Right ventricle myocardium inferior (tissue), 1 donor: ENCODE measurements at places on chromosomes 16 and 17.
A peak's percentile ranks its signal among the peaks of the same experiment; 100 is the strongest.

- DNase-seq = no peak
Observed at GRCh38 chr16:64823481-64824075, 298.3 kb downstream of the CDH11 start.

DNA sequence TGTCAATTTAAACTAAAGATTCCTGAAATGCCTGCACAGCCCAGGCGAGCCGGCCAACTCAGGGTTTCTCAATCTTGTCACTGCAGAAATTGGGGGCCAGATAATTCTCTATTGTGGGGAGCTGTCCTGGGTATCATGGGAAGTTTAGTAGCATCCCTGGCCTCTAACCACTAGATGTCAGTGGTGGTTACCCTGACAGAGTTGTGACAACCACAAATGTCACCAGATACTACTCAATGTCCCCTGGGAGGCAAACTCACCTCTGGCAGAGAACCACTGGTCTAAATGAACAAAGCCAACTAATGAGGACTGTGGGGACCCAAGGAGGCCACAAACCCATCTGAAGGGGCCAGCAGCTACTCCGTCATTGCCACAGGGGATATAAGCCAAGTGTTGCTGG, 90.9 kb downstream of the MYH11 start:
- no peak for DNase-seq

GRCh38 chr16:1584926-1585484, 26.9 kb downstream of the IFT140 start:
- no peak for DNase-seq

DNA sequence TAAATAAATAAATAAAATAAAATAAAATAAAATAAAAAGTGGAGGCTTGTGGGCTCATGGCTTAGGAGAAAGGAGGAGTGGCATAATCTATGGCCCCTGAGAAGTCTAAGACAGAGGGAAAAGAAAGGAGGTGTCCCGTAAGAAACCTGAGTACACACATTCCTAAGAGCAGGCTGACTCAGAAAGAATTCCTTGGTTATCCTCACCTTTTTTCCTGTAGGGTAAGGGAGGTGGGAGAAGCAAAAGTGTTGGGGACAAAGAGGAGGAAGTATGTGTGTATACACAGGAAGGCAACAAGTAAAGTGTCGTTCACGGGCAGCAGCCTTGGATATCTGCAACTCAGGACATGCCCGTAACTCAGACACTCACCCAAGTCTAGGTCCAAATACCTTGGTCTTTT, 29.3 kb downstream of the MARF1 start:
- DNase-seq = no peak

- no peak for DNase-seq
Observed at GRCh38 chr16:72978212-72978611, 69.7 kb downstream of the ZFHX3 start.

DNA sequence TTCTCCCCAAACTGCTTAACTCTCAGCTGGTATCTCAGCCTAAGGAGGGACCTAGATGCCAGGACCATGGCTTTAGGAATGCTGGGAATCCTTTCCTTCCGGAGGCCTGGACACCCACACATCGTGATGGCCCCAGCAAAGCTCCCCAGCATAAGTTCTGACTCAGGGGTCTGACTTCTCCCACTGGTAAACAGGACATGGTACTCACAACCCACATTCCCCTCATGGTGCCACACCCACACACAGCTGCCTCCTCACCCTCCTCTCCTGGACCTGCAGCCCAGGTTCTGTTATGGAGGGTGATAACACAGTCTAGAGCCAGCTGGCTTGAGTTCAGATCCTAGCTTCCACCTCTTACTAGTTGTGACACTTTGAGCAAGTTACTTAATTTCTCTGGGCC, 719 bp upstream of the RNF227 start:
- no peak for DNase-seq

- no peak for DNase-seq
Observed at GRCh38 chr17:57811638-57812280, 38.1 kb downstream of the MRPS23 start.

DNA sequence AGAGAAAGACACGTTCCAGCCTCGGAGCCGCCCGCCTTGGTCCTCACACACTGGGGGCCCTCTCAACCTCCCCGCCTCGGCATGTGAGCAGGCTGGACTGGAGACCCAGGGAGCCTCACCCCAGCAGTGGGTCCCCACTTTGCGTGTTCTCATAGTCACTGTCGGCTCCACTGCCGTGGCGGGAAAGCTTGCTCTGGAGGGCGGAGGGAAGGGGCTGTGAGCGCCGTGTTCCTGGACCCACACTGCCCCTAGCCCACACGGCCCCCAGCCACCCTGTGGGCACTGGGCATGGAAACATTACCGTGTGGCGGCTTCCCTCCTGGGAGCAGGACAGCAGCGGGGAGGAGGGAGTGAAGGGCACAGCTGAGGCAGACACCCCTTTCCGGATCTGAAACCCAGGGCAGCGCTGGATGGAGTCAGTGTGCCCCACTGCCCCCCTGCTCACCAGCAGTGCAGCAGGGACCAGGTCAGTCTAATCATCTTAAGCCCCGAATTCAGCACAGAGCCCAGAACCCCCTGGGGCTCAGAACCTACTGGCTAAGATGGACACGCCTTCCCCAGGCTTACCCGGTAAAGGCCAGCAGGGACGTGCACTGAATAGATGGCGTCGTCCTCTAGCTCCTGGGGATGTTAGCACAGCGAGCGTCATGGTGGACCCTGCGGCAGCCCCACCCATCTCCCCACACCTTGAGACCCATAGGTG, 7.2 kb downstream of the TP53I13 start:
- peak; percentile 62 for DNase-seq

- DNase-seq = no peak
Observed at GRCh38 chr16:78822509-78822908, 723.1 kb downstream of the WWOX start.

DNA sequence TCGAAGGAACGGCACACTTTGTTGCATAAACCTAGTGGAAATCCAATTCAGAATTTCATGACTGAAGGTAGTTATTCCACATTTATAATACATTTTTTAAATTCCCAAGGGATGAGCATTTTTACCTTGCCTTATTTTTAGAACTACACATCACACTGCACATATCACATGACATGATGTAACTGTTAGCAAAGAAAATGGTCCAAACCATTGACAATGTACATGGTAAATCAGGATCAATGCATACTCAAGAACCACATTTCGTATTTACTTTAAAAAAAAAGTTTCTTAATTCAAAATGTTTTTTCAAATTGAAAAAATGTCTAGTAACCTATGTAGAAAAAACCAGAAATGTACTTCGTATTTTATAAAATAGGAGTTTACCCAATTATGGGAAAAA, 2.5 kb downstream of the KANSL1 start:
- no peak for DNase-seq

- no peak for DNase-seq
Observed at GRCh38 chr17:1324201-1324771, 44.8 kb downstream of the TRARG1 start.

DNA sequence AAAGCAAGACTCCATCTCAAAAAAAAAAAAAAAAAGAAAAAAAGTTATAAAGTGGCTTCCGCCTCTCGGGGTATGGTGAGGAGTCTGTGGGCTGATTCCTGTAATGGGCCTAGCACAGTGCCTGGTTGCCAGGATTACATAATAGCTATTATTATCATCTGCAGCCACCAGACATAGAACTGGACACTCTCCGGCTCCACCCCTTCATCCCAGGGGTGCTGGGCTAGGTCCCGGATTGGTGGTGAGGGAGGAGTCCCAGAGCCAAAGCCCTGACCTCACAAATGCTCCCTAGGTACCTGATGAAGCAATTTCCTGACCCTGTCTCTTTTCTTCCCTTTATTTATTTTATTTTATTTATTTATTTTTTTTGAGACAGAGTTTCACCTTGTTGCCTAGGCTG, 11.6 kb upstream of the ADGRG1 start:
- DNase-seq = no peak

DNA sequence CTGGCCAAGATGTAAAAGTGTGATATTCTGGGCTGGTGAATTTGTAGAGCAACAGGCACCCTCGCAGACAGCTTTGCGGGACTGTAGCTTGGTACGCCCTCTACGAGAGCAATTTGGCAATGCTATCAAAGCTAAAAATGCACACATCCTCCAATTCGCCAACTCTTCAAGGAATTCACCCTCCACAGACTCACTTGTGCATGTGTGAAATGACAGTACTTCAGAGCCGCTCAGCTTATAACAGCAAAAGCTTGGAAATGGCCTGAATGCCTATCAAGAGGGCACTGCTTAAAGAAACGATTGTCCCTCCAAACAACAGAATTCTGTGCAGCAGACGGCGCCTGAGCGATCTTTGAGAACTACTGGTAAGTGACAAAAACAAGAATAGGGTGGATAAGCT, 130.8 kb downstream of the SDK2 start:
- DNase-seq = no peak

GRCh38 chr17:77109764-77110359, 30.9 kb upstream of the SEC14L1 start:
- no peak for DNase-seq

GRCh38 chr17:8941520-8941919, 24.0 kb downstream of the PIK3R5 start:
- no peak for DNase-seq

- no peak for DNase-seq
Observed at GRCh38 chr17:54956791-54957190, 11.7 kb downstream of the COX11 start.

DNA sequence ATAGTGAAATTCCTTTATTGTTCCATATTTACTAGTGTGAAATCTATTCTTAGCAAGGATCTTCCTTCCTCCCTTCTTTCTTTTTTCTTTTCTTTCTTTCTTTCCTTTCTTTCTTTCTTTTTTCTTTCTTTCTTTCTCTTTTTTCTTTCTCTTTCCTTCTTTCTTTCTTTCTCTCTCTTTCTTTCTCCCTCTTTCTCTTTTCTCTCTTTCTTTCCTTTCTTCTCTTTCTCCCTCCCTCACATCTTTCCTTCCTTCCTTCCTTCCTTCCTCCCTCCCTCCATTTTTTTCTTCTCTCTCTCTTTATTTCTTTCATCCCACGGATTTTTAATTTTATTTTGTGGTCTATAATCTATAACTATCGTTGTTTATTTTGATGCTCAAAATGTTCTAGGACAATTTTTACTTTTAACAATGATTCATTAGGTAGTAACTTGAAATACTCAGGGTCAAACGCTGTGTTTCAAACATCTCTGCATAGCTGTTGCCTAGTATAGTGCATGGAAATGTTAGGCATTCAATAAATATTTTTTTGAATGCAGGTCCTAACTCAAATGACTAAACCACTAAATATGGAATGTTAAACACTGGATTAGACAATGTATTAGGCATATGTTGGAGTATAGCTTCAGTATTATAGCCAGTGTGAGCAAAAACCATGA, 178.3 kb downstream of the MAP2K6 start:
- DNase-seq = no peak

DNA sequence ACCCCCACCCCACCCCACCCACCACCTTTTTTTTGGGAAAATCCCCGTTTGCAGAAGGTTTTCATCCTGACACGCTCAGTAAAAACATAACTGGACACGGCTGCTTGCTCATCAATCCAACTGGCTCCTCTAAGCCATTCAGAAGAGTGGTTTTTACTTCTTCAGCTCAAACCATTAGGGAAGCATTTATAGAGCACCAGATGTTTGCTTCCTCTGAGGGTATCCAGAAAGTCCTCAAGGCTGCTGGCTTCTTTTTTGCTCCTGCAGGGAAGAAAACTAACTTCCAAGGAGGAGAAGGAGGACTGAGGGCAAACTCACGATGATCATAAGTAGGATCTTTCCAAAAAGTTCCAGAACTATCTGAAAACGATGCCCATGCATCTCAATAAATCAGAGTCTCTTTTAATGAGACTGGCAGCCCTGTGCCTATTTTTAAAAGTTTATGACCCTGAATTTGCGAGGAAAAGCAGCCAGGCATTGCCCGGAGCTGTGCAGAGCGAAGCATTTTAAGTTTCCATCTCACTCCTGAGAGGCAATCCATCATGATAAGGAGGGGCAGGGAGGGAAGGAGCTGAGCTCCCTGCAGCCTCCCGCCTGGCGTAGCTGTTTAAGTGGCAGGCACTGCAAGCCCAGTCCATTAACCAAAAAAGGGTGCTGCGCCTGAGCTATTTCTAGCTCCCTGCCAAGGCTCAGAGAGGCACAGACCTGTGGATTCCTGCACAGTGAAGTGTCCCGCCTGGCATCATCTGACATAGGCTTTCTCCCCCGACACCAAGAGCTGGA, 146.3 kb upstream of the FOXF1 start:
- DNase-seq = no peak

GRCh38 chr16:48481772-48482171, 96.6 kb upstream of the SIAH1 start:
- DNase-seq = no peak

GRCh38 chr17:55420776-55421178, 858 bp downstream of the MMD start:
- DNase-seq = peak; percentile 76

DNA sequence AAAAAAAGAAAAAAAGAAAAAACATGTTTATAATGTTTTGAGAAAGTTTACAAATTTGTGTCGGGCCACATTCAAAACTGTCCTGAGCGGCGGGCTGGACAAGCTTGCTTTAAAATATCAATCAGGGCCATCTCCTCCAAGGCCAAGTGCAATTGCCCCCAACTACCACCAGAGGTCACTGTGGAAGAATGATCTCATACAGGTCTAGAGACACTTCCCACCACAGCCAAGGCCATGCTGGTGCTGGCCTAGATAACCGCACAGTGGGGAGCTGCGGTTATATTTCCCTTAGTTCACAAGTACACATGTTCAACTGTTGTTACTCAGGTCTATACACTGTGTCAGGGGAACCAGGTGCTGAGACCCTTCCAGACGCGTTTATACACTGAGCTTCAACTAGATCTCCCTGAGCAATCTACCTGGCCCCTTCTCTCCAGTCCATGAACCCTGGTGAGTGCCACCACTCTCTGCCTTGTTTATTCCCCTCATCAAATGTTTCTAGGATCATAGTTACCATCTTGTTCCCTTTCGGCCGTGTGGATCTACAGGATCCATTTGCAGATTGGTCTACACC, 83.8 kb upstream of the CCL2 start:
- DNase-seq = no peak

GRCh38 chr16:61382435-61382834, 653.8 kb downstream of the CDH8 start:
- DNase-seq = no peak

DNA sequence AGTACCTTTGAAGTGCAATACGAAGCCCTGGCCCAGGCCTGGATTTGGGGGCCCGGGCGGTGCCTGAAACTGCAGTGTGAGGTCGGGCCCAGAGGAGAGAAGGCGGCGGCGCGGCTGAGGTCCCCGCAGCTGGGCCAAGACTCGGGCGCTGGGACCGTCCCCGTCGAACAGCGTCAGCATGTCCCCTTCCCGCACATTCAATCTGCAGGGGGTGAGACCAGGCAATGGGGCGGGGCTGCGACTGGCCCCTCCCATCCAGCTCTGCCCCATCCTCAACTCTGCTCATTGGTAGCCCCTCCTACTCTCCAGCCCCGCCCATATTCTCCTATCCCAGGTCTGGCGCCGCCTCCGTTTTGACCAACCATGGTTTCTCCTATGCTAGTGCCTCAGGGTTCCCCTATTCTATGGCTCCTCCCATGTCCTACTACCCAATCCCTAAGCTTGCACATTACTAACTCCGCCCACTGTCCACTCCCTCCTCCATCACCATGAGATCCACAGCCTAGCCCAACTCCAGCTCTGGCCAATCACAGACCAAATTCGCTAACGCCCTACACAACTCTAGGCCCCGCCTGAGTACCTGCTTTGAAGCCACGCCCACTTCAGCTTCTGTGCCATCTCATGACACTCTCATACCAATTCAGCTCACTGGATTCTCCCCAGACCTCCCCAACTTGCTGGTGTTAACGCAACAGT, 14.4 kb upstream of the CDIPT start:
- no peak for DNase-seq

- no peak for DNase-seq
Observed at GRCh38 chr16:13298666-13299065, 397.3 kb downstream of the SHISA9 start.

GRCh38 chr16:28192806-28193529, 18.8 kb downstream of the XPO6 start:
- no peak for DNase-seq
